ENCODE measurements at places on chromosomes 6 and 20.

DNA sequence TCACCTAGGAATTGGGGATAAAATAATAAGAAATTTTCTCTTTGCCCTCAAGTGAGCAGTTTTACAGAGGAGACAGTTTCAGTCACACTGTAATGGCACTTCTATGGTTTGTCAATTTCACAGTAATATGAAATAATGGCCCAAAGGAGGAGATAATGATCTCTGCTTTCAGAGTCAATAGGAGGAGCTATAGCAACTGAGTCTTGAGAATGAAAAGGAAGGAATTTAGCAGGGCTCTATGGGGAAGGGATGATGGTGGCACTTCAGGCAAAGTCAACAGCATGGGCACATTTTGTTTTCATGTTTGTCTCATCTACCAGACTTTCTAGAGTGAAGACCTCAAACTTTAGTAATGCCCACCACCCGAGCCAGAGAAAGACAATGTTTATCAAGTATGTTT, 138.3 kb upstream of the HMGN3 start:
- no peak for DNase-seq

DNA sequence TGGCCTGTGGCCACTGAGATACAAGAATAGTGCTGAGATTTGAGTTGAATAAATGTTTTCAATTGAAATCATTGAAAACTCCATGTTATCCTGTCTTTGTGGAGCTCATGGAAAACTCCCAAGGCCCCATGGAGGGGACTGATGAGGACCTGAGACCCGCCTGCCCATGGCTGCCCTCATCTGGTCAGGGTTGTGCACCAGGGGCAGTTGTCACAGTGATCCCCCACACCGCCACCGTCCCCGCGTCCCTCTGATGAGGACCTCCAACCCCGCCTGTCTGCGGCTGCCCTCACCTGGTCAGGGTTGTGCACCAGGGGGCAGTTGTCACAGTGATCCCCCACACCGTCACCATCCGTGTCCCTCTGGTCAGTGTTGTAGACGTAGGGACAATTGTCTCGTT, 27.8 kb downstream of the THBS2 start:
- DNase-seq: no peak

- DNase-seq: no peak
These were observed 28.9 kb upstream of the RALGAPA2 start for GRCh38 chr20:20741087-20742045.

DNA sequence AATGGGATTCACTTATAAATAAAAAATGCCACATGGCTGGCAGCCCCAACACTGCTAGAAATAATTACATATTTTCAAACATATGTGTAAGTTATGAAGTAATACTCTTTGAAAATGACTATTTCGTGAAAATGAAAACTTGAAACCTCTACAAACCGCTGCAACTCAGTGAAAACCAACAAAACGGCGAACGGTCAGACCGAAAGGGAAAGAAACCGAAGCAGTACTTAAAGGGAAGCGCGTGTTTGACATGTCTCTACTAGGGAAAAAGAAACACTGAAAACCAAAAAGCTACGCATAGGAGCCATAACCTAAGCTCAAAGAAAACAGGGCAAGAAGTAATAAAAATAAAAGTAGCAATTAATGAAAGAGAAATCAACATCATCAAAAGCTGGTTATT, 121.0 kb upstream of the GGTLC1 start:
- no peak for DNase-seq

DNA sequence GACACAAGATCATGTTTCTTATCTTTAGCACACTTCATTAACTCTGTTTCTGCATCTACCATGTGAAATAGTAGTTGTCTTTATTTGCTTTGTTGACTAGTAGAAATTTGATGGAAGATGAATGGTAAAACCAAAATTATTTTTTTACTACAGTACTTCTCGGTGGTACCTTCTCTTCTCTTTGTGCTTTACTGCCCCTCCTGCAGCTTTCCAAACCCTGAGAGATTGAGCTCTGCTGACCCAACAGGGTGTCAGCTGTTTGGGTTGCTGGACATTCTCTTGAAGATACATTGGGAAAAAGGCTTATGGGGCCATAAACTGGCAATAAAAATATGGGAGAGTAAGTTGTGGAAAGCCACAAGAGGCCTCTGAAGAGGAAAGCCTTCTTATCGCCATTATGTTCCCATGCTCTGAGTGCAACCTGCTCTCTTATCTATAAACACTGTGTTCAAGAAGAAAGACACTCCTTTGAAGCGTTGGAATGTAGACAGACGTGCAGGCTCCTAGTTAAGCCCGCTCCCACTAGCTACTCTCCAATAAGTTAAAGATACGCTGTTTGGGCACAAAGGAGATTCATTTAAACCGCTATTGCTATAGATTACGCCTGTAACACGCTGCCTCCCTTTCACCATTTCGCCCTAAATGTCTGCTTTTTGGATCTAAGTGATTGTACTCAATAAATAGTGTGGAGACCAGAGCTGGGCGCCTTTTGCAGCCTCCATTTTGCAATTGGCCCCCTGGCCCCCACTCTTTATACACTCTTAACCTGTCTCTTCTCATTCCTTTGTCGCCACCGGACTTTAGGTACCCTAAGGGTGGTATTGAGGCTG, 60.1 kb upstream of the PRSS16 start:
- no peak for DNase-seq

DNA sequence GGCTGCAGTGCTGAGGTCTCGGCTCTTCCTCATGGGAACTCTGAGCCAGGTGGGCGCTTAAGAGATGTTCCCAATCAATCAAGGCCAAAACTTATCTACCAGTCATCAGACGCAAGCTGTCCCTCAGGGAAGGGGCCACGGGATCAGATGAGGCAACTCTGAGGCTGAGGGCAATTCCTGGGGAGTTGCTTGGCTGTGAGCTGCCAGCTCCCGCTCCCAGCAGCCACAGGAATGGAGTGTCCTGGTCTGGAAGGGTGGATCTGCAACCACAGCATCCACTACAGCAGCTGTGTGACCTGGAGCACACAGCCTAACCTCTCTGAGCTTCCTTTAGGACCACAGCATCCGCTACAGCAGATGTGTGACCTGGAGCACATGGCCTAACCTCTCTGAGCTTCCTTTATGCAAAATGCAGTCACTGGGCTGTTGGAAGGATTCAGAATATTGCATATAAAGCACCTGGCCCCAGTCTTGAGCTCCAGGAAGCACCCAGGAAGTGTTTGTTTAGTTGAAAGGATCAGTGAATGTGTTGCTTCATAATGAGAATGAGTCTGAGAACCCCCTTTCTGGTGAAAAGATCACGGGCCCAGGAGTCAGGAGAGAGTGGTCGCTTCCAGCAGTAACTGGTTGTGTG, 60.9 kb downstream of the TFAP2C start:
- peak; percentile 11 for DNase-seq

DNA sequence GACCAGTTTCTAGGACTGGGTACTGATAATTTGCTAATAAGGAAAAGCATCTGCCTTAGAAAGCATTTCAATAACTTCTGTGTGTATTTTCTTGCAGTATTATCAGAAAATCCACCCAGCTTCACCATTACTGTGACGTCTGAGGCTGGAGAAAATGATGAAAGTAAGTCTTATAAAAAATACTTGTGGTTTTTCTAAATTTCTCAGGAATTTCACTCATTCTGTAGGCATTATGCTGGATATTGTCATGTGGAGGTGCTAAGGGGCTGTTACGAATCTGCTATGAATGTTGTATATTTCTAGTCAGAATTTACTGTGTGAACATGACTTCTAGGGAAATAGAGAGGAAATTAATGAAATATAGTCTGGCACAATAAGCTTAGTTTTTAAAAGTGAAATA, 8.9 kb downstream of the RWDD1 start:
- peak; percentile 54 for DNase-seq

GRCh38 chr20:63742381-63743024, 2.9 kb downstream of the SLC2A4RG start:
- DNase-seq: no peak

DNA sequence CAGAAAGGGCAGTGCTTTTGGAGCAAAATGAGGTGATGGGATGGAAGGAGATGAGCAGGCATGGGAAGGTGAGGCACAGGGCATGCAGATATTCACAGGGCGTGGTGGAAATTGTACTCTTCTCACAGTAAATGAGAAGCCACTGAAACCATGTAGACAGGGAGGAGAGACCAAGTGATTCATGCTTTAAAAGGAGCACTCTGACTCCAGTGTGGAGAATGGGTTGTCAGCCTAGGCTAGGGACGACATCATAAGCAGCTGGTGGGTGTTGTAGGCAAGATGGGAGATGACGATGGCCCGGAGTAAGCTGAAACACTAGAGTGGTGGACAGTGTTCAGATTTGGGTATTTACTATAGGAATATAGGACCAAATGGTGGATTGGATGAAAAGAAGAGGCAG, 18.4 kb downstream of the PDE7B start:
- no peak for DNase-seq

DNA sequence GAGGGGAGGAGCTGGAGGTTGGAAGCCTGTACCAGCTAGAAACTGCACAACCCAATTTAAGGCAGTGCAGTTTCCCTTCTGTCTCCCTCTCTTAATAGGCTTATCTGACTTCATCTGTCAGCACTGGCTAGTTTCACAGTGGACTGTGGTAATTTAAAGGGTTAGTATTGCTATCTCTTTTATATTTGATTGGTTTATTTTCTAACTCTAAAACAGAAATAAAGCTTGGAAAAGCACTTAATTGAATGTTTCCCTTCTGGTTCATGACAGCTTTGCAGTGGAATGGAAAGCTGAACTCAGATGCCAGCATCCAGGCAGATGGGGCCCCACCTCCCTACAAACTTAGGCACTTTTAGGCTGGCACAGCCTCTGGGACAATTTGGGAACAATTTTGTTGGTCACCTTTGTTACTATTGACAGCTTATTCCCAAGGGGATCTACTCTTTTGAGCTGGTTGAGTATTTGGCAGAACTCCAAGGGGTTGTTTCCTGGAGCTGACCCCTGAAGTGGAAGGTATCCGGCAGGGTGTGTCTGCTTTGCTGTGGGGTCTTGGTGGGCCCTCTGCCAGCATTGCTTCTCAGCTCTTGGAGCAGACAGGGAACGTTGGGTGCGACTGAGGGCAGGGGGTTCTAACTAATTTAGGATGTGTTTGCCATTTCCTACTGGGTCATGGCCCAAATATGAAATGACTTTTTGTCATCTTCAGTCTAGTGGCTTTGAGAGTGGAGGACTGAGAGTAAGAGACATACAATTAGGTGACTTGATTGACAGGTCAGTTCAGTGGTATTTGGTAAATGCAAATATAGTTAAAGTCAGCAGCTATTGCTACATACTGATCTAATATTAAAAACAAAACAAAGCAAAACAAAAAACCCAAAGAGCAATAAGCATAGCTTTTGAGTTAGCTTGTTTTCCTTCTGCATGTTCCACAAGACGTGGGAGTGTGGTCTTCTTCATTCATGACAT, 9.3 kb downstream of the SH3BGRL2 start:
- no peak for DNase-seq

GRCh38 chr6:139290787-139291311, 949 bp downstream of the TXLNB start:
- DNase-seq: peak; percentile 72

DNA sequence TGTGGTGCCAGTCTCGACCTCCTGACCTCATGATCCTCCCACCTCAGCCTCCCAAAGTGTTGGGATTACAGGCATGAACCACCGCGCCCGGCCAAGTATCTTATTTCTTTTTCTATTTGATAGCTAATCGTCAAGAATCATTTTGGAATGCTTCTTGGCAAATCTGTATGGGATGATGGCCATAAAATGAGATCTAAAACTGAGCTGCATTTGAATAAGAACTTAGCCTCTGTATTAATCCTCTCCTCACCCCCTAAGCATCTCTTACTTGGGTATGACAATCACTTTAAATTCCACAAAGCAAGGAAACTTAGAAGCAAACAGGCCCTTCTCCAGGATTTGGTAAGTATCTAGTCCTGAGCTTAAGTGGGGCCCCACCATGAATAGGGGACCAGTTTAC, 108.9 kb upstream of the BTBD3 start:
- no peak for DNase-seq

GRCh38 chr6:112249489-112249888, 4.9 kb downstream of the LAMA4 start:
- no peak for DNase-seq

DNA sequence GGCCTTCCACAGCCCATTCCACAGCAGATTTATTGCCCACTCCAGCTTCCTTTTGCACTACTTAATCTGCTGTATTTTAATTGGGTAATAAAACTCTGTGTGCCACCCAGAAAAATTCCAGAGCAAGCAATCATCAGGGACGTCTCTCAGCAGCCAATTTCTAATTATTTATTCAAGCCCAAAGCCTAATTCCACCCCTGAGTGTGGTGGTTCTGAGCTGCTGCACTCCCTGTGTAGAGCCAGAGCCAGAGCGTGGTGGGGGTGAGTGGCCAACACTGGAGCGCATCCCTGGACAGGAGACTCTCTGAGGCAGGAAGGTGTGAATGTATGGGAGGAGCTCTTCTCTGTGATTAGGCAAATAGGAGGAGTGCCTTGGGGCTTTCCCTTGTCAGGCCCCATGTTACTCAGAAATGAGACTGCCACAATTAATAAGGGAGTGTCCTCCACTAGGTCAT, 66.1 kb downstream of the CD24 start:
- no peak for DNase-seq

GRCh38 chr6:139439349-139439748, 64.9 kb upstream of the CITED2 start:
- peak; percentile 28 for DNase-seq

DNA sequence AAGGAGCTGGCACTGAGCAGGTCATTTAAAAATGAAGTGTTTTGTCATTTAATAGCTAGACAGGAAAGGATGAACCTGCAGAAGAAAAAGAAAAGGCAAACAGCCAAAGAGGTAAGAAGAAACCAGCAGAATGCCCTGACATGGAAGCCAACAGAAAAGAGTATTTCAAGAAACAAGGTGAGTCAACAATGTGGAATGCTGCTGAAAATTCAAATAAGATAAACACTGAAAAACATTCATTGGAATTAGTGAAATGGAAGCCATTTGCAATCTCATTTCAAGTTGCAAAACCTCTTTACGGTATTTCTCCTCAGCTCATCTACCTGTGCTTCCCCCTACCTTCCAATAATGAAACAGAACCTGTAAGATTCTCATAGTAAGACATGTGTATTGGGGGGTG, 59.6 kb downstream of the RWDD2A start:
- peak; percentile 73 for DNase-seq

GRCh38 chr20:53760025-53760441, 166.4 kb upstream of the ZNF217 start:
- no peak for DNase-seq

DNA sequence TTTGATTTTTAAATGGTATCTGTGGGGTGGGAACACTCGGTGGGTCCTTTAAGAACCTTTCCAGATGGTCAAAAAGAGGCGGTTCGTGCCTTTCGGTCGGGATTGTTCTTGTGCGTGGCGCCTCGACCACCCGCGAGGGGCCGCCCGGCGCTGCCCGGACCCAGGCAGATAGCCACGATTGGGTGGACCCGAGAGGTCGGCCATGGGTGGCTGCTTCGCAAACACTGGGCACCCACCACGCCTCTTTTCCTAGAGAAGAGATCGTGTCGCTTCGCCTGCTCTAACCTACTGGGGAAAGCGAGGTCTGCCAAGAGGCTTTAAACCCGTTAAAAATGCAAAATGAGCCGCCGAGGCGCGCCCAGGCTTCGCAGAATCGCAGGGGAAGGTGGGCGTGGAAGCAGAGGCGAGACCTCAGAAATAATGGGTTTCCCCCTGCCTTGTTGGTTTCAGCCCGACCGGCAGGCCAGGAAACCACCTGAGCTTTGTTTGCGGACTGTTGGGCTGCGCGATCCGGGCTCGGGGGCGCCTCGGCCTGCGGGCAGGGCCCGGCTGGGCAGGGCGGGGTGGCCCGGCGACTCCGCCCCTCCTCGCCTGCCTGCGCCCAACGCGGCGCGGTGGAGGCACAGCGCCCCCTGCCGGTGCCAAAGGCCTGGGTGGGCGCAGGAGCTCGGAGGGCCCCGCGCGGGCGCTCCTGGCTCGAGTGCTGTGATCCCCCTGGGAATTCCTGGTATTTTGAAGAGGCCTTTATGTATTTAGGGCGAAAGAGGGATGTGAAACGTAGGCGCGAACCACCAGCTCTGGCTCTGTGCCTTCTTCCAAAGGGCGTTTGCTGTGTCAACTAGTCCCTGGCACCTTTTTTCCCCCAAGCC, 1.6 kb downstream of the MARCKS start:
- peak; percentile 92 for DNase-seq
